NCI-H1417 treated with DMSO at 0.1 percent for 48 hours (cell line): ENCODE measurements at places on chromosomes 1 and 21.

DNA sequence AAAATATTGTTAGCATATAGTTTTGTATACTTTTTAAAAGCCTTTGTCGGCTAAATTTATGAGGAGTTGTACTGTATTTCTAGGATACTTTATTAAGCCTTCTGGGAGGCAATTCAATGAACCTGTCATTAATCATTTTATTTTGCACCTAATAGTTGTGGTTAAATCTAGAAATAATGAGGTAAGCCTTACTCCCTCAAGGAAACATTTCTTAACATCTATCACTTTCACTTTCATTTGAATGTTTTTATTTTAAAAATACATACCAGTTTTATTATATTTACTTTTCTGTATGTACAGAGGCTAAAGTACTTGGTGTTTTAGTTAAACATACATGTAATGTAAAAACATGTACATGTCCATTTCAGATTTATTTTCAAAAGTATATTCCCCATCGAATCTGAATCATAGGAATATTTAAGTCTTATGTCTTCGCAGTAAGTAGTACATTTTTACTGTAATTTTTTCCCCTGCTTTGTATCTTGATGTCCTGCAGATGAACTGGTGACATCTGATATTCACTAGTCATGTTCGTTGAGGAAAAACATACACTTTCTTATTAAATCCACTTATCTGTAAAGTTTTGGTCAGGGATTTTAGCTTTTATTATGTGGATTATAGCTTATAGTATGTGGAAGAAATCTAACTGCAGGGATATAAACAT is 82.8 kb downstream of the DISP1 start:
- no peak for DNase-seq

- DNase-seq: no peak
Measured at GRCh38 chr1:63630666-63631065, 37.5 kb downstream of the PGM1 start.

GRCh38 chr1:231351816-231352215 is 13.7 kb downstream of the SPRTN start:
- no peak for DNase-seq

GRCh38 chr1:175673371-175674150 is 69.8 kb downstream of the TNR start:
- no peak for DNase-seq

DNA sequence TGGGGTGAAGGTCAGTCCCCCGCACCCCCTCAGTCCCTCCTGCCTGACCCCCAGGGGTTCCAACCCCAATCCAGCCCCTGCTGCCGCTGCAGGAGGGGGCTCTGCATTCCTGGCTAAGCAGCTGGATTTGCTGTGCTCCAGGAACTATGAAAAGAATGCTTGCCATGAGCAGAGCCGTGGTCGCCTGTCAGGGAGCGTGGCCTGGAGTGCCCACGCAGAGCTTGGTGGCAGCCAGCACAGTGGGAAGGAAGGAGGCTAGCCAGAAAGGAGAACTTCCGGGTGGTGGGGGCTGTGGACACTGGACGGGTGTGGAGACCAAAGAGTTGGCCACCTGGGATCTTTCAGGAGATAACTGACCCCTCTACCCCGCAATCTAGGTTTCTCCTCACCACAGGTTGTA is 5.6 kb downstream of the COL8A2 start:
- DNase-seq: no peak

DNA sequence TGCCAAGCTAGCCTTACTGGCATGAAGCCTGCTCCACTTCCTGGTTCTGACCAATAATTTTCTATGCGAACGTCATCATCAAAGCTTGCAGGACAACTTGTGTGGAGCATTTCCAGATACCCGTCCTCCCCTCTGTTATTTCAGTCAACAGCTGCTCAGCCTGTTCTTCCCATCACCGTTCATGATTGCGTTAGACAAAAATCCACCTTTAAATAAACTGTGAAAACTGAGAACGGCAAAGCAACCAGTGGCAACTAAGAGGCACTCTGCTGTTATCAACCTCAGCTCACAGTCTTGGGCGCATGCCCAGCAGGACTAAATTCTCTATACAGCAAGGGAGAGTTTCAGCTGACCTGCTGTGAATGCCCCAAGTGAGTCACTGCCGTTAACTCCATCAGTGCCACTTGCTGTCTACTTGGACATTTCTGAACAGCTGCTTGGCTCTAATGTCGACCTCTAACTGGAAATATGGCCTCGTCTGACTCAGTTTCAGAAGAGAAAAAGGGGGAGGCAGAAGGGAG is 207.4 kb upstream of the RUNX1 start:
- no peak for DNase-seq

GRCh38 chr1:53878492-53879105 is 11.0 kb downstream of the YIPF1 start:
- DNase-seq: no peak

DNA sequence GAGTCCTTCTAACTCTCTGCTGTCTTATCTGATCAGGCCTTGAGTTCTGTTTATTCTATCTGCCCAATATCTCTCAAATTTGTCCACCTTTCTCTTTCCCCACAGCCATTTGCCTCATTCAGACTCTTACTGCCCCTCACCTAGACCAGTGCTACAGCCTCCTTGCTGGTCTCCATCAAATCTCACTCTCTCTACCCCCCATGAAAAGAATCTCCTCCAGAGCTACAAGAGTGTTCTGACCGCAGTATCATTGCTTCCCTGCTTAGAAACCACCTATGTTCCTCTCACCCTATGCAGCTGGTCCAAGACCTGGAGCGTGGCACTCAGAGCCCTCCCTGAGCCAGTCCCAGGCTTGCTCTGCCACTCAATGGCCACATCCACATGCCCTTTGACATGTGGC is 231.0 kb upstream of the JUN start:
- DNase-seq: no peak
